ENCODE measurements at places on chromosomes 11 and 22.

GRCh38 chr11:94866231-94866822 lies 98.2 kb downstream of the AMOTL1 start:
- no peak for DNase-seq

DNA sequence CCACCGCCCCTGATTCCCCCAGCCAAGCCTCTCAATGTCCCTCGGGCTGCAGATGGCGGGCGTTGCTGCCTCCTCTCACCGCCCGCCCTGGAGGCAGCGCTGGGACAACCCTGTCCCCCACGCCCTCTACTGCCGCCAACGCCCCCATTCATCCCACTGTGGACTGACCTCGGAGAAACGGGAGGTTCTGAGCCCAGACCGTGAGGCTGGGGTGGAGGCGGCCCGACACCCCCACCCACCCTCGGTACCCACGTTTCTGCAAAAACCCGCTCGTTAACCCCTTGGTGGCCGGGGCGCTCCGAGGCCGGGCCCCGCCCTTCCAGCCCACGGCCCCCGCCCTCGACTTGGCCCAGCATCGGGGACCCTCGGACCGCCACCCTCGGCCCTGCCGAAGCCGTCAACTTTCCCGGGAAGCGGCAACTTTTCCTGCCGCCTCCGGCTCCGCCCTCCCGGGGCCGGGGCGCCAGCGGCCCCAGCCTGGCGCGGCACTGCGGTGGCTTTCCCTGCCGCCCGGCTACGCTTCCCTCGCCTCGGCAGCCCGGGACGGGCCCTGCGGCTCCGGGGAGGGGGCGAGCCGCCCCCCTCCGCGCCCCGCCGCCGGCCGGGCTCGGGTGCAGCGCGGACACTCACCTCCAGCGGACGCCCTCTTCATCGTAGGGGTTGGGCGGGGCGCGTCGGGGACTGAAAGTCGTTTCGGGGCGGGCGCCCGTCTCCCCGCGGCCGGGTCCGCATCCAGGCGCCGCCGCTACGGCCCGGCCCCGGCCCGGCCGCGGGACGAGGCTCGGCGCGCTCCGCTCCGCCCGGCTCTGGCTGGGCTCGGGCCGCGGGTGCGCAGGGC lies 458 bp downstream of the RTN4R start:
- DNase-seq, result peak; percentile 36

DNA sequence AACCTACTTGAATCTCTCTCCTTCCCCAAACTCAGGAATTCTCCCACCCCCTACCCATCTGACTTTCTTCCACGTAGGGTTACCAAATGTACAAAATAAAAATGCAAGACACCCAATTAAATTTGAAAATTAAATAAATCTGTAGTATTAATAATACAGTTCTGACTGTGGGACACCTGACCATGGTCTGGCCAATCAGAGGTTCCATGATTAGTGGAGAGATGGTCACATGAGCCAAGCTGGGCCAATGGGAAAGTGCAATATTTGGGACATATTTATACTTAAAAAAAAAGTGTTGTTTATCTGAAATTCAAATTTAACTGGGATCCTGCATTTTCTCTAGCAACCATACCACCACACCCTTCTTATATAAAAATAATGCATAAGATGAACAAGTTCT lies 29.8 kb upstream of the ASPHD2 start:
- DNase-seq, result no peak

DNA sequence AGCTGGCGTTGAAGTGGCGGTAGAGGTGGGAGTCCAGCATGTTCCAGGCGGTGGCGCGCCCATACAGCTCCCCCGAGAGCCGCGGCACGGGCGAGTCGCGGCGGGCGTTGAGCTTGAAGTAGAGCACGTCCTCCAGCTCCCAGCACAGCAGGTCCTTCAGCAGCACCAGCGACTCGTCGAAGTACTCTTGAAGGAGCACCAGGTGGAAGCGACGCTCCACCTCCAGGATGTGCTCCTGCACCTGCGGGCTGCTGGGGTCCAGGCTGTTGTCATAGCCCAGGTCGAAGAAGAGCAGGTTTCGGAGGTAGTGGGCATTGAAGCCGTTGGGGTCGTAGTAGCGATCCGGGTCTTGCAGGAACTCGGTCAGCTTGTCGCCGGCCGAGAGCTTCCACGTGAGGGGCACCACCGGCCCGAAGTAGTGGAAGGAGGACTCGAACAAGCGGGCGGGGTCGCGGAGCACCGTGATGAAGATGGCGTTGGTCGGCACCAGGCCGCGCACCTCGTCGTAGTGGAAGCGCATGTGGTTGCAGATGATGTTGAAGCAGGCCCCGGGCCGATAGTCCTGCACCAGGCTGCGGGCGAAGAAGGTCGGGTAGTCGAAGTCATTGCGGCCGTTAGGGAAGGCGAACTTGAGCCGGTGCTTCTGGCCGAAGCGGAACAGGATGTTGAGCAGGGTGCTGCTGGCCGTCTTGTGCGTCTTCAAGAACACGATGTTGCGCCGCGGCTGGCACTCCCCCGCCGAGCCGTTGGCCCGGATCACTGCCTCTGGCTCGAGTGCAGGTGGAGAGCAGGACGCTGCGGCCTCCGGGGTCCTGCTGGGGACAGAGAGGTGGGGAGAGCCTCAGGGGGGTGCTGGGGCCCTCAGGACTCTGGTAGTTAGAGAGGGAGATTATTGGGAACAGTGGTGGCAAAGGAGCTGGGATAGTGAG lies 9.0 kb upstream of the SEC14L6 start:
- DNase-seq, result no peak

DNA sequence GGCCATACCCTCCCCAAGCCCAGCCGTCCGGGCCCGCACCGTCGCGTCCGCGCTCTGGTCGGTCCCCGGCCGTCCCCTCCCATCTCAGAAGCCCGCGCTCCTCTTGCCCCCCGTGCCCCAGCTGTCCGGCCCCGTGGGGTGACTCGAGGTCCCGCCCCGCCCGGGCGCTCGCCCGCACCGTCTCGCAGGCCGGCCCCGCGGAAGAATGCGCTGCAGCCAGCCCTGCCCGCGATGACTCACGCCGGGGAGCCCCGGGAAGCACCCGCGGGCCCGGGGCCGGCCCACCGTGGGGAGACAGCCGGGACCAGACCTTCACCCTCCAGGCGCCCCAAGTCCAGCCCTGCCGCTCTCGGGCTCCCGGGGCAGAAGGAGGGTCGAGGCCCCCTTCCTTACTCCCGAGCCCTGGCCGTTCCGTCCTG lies 320 bp upstream of the PHLDA2 start:
- peak; percentile 65 for DNase-seq

GRCh38 chr11:62497132-62497801 lies 49.3 kb downstream of the AHNAK start:
- peak; percentile 11 for DNase-seq

DNA sequence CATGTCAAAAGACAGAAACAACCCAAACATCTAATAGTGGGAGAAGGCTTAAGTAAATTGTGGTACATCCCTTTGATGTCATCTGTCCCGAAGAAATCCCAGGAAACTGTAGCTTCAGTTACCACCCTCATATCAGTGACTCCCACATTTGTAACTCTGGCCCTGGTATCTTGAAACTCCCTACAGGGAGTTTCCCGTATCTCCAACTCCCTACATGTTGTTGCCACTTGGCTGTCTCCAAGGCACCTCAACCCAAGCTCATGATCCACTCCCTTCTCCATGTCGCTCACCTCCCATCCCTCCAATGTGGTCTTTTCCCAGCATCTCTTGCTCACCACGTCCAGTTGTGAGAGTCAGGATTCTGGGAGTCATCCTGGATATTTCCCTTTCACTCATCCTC lies 68.1 kb downstream of the CACNG2 start:
- no peak for DNase-seq

DNA sequence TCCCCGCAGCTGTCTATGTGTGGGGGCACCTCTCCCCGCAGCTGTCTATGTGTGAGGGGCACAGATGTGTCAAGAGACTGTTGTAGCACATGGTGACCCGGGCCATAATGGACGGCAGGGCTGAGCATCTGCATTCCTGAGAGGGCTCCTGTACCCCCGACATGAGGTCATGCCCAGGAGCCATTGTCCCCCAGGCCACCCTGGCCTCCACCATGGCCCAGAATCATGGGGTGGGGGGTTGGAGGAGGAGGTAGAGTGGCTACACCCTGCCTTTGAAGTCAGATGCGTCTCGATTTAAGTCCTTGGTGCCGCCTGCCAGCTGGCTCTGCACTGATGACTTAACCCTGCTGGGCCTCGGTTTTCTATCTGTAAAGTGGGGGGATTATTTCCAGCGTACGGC lies 49.1 kb downstream of the ARHGAP8 start:
- DNase-seq, result no peak

- no peak for DNase-seq
Measured at GRCh38 chr22:26474682-26475081, 8.9 kb downstream of the HPS4 start.

DNA sequence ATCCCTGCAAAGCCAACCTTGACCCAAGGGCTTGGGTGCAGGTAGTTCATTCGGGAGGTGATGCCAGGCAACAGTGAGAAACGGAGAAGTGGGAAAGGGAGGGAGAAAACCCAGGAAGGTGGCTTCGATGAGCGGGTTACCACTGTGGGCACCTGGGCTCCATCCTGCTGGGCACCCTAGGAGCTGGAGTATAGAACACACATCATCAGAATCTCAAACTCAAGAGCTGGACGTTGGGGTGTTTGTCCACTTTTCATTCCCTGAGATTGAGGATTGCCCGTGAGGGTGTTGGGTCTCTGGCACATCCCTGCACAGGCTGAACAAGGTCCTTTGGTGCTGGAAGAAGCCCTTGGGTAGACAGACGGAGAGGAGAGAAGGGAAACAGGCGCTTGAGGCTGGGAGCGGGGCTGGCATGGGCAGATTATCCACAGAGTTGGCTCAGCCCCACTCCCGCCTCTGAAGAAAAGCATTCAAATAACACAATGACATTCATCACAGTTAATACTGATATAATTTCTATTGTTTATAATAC lies 70.4 kb downstream of the LRRC32 start:
- no peak for DNase-seq

- DNase-seq, result peak; percentile 89
Measured at GRCh38 chr22:19730655-19731360, 7.5 kb downstream of the GP1BB start.

DNA sequence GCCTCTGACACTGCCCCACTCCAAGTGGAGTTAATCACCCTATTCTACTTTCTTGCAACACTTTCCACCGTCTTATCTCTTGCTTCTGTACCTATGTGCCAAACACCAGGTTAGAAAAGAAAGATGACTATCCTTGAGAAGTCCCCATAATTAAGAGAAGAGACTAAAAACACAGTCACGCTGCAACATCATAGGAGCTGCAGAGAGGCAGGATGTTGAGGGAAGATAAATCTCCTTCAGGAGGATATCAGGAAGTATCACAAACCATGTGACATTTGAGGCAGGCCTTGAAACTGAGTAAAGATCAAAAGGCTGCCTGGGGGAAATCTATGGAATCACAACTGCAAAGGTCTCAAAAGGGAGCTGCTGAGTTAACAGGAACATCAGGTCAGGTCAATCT lies 24.8 kb downstream of the GAB2 start:
- DNase-seq, result no peak

DNA sequence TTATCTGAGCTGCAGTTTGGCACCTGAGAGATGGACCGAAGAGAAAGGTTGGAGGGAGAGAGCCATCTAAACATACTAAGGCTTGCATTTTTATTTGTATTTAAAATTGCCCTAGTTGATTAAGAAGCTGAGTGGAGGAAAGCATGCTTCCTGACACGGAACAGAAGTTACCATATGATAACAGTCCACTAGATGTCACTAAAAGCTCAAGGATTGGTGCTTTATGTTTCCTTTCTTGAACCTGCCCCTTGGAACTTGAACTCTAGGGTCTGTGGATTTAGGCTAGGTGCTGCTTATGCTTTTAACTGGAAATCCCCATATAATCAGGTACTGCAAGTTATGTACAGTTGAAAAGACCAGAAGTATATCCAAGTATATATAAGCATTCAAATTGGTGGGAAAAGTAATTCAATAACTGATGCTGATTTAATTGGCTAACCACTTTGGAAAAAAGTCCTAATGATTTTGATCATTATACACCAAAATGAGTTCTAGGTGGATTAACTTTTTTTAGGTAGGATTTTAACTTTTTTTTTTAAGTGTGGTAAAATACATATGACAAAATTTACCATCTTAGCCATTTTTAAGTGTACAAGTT lies 9.5 kb downstream of the RBMXL2 start:
- no peak for DNase-seq

DNA sequence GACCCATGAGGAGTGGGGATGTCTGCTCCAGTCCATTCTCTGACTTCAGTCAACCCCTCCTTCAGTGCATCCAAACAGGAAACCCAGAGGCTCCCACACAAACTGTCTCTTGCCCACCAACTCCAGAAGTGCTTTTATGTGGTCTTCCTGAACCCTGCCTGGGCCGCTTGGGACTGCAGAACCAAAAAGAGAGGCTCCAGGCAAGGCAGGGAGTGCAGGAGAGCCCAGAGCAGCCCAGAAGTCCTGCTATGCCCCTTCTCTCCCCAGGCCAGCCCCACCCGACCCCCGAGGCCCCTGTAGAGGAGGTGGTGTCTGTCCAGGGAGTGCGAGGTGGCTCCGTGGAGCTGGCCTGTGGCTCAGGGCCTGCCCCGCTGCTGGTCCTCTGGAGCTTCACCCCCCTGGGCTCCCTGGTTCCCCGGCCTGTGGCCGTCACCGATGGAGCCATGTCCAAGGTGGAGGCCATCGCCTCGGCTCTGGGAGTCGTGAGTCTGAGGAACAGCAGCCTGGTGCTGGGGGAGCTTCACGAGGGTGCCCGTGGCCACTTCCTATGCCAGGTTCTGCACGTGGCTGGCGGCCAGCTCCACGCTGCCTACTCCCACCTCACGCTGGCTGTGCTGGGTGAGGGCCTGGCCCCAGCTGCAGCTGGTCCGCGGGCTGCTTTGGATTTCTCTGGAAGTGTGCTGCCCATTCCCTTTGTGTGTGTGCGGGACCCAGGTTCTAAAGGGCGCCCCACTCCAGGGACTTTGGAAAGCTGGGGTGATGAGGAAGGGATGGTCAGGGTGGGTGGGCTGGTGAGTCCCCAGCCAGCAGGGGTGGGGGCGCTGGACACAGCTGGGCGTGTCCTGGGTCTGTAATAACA lies 1.8 kb downstream of the VSIG10L2 start:
- no peak for DNase-seq

DNA sequence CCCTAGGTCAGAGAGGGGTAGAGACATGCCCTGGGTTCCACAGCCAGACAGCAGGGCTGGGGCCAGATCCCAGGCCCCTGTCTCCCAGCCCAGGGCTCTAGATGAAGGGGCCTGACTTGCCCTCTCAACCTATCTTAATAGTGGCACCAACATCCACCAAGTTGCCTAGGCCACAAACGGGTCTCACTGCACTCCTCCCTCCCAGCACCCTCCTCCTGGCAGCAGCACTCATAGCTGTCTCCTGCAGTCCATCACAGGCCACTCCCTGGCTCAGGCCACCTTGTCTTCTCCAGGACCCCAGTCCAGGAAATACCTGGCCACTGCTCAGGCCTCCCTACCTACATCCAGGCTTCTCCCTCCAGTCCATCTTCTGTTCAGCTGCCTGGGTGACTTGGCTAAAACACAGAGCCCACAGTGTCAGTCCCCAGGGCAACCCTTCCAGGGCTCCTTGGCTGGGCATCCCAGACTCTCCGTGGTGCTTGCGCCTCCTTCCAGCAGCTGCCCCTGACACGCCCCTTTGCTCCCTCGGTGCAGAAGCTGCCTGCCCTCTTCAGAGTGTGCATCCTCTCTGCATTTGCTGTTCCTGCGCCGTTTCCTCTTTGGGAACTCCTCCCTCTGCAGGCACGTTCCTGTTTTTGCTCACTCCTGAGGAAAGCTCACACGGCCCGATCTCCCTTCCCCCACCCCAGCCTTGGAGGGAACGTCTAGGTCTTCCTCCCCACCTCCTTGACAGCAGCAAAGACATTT lies 40.5 kb downstream of the LRRC32 start:
- DNase-seq, result peak; percentile 19

- no peak for DNase-seq
Measured at GRCh38 chr11:82765466-82766034, 31.9 kb upstream of the FAM181B start.

Measured in activated CD4-positive, alpha-beta T cell treated with anti-CD3 and anti-CD28 coated beads, Interleukin-2, amount 50 U/mL, for 48 hours (primary cell).